ENCODE measurements at places on chromosomes 7 and 10.

- no peaks in the 10 kb centered on the region for H3K36me3 ChIP-seq
- no peak overlapping the region for H3K27ac ChIP-seq
- DNase-seq, result no peak
- no peaks in the 10 kb centered on the region for H3K27me3 ChIP-seq
- no peaks in the 10 kb centered on the region for H3K4me1 ChIP-seq
These were observed 18.5 kb upstream of the PTPRN2 start for GRCh38 chr7:158606129-158606528.

DNA sequence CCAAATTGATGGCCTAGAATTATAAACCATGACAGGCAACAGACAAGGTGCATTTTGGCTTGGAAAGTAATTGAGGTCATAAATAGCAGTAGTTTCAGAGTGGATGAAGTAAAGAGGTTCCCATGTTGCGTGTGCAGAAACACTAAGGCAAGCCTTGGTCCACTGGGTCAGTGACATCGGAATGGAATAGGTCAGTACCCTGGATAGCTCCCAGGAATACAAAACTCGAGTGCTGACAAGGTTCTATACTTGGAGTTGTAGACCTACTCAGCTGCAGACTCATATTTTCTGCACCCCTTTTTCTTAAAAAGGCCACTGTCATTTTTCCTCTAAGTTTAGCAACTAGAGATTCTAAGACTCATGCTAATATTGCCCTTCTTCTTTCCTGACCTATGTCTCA is 132.8 kb downstream of the DYNC1I1 start:
- peaks cover 68% of the 10 kb centered on the region for H3K27me3 ChIP-seq
- DNase-seq, result no peak
- no peak overlapping the region for H3K27ac ChIP-seq
- peaks cover 9% of the 10 kb centered on the region for H3K4me1 ChIP-seq
- no peaks in the 10 kb centered on the region for H3K36me3 ChIP-seq
- no peak overlapping the region for H3K4me3 ChIP-seq

- H3K27me3 ChIP-seq, result no peaks in the 10 kb centered on the region
- H3K36me3 ChIP-seq, result no peaks in the 10 kb centered on the region
- no peak for DNase-seq
- peaks cover 5% of the 10 kb centered on the region for H3K4me1 ChIP-seq
These were observed 58.6 kb upstream of the ANK3 start for GRCh38 chr10:60448246-60448645.

DNA sequence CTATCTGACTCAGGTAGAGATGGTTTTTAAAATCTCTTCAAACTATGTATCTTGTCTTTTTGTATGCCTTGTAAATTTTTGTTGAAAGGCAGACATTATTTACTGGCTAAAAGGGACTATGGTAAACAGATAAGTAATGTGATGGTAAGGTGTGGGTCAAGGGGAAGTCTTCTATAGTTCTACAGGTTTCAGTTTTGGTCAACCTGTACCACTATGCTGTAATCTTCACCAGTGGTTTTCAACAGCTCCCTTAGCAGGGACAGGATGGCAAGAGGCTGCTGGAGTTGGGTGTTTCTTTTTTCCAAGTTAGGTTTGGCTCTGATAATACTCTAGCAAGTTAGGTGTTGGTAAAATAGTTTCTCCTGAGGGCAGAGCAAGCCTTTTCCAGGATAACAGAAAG is 32.7 kb upstream of the FZD8 start:
- no peaks in the 10 kb centered on the region for H3K4me1 ChIP-seq
- peaks cover 17% of the 10 kb centered on the region for H3K27me3 ChIP-seq
- H3K4me3 ChIP-seq, result no peak overlapping the region

DNA sequence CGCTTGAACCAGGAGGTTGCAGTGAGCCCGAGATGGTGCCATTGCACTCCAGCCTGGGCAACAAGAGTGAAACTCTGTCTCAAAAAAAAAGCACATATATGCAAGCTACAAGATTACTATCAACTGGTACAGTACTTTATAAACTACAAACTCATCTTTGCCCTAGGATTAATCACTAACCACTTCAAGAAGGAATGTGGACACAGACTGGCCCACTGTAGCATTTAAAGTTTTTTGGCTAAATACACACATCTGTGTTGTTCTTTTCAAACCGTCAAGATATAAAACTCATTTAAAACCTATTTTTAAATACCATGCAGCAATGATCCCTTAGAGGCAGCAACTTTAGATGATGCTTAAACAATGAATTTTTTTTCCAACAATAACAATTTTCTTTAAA is 205.4 kb downstream of the IMMP2L start:
- no peaks in the 10 kb centered on the region for H3K36me3 ChIP-seq
- DNase-seq, result no peak
- no peaks in the 10 kb centered on the region for H3K27me3 ChIP-seq
- no peaks in the 10 kb centered on the region for H3K4me1 ChIP-seq
- no peak overlapping the region for H3K4me3 ChIP-seq

- H3K36me3 ChIP-seq, result peaks cover 10% of the 10 kb centered on the region
- no peaks in the 10 kb centered on the region for H3K4me1 ChIP-seq
- H3K4me3 ChIP-seq, result no peak overlapping the region
- DNase-seq, result no peak
These were observed 388.9 kb downstream of the PLXNA4 start for GRCh38 chr7:132187391-132187790.

DNA sequence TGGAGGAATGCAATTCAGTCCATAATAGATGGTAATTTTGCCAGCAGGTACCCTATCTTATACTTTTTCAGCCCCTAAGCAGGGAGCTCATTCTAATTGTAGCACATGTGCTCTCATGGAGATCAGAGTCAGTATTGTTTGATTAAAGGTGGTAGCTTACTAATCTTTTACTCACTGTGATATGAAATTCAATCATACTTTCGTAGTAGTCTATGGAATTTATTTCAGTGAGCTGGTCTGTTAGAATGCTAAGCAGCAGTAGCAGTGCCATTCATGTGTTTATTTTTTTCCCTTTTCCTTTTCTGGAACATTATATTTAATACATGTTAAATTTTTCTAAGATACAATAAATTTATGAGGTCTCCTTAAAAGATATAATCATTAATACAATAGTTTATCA is 109.0 kb downstream of the ST7 start:
- no peak overlapping the region for H3K4me3 ChIP-seq
- no peaks in the 10 kb centered on the region for H3K27me3 ChIP-seq
- H3K4me1 ChIP-seq, result no peaks in the 10 kb centered on the region
- no peaks in the 10 kb centered on the region for H3K36me3 ChIP-seq

- DNase-seq, result no peak
- peaks cover 4% of the 10 kb centered on the region for H3K27me3 ChIP-seq
These were observed 6.8 kb upstream of the PARD3 start for GRCh38 chr10:34821587-34822585.

DNA sequence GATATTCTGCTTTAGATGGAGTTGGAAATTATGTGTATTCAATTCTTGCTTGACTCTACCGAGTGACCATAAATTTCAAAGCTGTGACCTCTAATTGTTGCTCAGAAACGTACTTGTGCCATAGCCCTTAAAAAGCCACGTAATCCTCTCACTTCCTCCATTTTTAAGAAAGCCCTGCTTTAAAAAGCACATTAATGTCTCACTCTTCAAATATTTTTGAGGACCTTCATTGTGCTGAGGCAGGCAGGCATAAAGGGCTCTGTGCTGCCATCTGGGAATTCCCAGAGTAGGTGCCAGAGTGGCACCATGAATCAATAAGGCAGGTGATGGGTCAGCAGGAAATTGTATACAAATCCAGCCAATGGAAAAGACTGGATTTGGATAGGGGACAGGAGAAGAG is 97.7 kb upstream of the FAM204A start:
- no peak overlapping the region for H3K4me3 ChIP-seq
- H3K4me1 ChIP-seq, result no peaks in the 10 kb centered on the region
- H3K27ac ChIP-seq, result no peak overlapping the region
- H3K27me3 ChIP-seq, result peaks cover 17% of the 10 kb centered on the region
- no peak for DNase-seq

DNA sequence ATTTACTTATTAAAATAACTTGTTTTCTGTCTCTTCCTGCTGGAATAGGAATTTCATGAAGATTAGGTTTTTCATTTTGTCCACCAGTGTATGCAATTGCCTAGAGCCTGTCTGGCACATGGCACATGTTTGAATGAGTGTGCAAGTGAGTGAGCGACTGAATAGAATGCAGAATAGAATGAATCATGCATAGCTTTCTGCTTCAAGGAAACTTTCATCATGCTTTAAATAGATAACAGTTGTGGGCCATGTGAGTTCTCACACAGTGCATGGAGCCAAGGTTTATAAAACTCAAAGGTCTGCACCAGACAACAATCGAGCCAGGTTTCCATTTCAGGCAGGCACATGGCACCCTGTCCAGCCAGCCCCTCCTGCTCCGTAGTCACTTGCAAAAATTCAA is 74.2 kb upstream of the HECW1 start:
- H3K4me1 ChIP-seq, result no peaks in the 10 kb centered on the region
- no peak for DNase-seq
- no peak overlapping the region for H3K4me3 ChIP-seq
- H3K36me3 ChIP-seq, result peaks cover 4% of the 10 kb centered on the region
- H3K27me3 ChIP-seq, result no peaks in the 10 kb centered on the region

Measured in neural crest cell (in vitro differentiated cells).